ENCODE measurements at places on chromosomes 12 and 14.

GRCh38 chr12:22476133-22476532, 68.2 kb downstream of the C2CD5 start:
- DNase-seq = no peak

DNA sequence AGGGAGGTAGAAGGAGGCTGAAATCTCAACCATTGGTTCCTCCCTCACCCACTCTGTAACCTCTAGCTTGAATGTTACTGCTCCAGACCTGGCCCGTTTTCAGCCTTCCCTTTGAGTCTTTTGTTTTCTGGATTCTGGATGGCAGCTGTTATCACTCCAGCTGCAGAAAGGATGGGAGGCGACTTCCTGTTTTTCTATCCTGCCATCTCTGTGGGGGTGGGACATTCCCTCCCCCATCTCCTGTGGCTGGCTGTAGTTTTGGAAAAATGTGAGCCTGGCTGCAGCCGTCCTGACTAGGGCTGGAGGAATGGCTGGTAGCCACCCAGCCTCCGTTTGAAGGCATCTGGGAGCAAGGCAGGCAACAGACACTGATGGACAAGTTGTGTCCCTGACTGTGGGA, 2.9 kb upstream of the PPFIBP1 start:
- DNase-seq = peak; percentile 49

GRCh38 chr12:128745772-128746689, 77.7 kb downstream of the SLC15A4 start:
- DNase-seq = no peak

- DNase-seq = peak; percentile 34
These were observed 114.6 kb downstream of the PPFIA2 start for GRCh38 chr12:81644503-81644902.

DNA sequence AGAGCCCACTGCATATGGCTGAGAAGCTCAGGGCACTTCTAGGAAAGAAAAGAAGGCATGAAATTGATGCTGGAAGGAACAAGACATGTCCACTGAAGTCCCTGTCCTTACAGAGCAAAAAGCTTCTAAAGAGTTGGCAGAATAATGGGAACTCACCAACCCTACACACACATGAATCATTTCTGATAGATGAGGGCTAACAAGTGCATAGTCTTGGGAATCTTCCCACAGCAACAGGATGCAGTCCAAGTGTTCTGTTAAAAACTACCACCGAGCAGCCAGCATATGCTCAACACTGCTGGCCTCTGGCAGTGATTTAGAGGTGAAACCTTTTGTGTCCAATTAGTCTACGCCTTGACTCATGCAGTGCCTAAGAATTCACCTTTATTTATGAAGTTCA, 44.8 kb downstream of the RHOJ start:
- no peak for DNase-seq

- peak; percentile 76 for DNase-seq
These were observed 466 bp downstream of the KICS2 start for GRCh38 chr12:64221651-64222008.

Measured in NCI-H2029 treated with DMSO at 0.1 percent for 48 hours (cell line).